Activated naive CD4-positive, alpha-beta T cell (primary cell): ENCODE measurements at places on chromosomes 2 and 18.

- DNase-seq, result no peak
These were observed 51.0 kb upstream of the FAHD2A start for GRCh38 chr2:95351598-95351915.

DNA sequence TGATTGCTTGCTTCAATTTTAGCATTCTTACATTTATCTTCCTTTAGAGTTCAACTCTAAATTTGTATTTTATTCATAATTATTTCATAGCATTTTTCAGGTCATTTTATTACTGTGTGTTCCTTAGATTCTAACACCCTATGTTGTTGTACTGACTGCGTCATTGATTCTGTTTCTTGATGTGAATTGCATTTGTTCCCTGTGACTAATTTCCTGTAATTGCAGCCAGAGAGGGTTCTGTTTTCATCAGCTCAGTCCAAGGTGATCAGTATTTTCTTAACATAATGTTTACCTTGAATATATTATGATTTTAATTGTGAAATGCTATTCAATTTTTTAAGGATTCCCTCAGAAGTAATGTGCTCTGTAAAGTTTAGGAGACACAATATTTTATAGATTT, 970.2 kb upstream of the PIK3C3 start:
- no peak for DNase-seq

DNA sequence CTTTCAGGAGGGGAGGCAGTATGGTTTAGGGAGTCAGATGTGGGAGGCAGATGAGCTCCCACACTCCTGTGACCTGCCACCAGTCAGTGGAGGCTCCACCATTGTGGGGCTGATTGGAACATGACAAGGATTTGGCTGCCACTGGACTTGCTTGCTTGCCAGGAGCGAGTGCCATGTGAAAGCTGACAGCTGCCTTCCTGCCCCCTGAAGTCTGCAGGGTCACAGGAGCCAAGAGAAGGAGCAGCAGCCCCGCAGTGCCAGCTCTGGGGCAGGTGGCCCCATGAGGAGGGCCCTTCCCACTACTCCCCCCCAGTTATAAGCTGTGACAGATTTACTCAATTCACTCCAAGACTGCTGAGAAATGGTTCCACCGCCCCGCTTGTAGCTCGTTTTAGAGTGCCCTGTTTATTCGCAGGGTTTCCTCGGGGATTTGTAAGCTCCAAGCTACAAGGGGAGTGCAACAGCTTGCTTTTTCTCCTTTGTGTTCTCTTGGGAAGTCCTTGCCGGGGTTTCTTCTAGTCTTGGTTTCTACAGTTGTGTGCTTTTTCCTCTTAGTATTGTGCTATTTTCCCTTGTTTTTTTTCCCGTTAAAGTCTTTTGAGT, 414.3 kb downstream of the MEIS1 start:
- DNase-seq, result no peak

- DNase-seq, result no peak
These were observed 335 bp downstream of the HES6 start for GRCh38 chr2:238239543-238239862.

DNA sequence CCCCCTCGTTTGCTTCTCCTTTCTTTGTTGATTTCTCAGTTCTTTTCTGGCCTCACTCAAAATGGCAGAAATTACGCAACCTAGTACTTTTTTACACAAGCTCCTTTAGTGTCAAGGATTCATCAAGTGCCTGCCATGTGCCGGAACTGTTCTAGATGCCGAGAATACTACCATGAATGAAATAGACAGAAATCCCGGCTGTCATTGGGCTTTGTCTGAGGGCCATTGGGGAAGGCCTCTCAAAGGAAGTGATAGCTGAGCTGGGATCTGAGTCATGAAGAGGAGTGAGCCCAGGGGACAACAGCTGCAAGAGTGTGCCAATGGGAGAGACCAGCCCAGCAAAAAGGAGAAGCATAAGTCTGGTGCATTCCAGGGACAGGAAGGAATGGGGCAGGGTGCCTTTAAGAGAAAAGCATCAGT, 34.3 kb upstream of the PPP1CB start:
- DNase-seq, result no peak
